Left kidney (tissue), 8 donors: ENCODE measurements at places on chromosomes 5 and 9. TPM values are rescaled to one million over a fixed set of nuclear protein-coding genes. Genes with fewer than 3 reads are reported as not detected.

The SPATA6L gene
- 5.3 TPM for polyA plus RNA-seq

The RAB3C gene
- polyA plus RNA-seq: 2.6 TPM

The ACOT12 gene
- 1.2 TPM for polyA plus RNA-seq

The CYLC2 gene
- polyA plus RNA-seq: not detected
